Jurkat, Clone E6-1 (cell line): ENCODE measurements at places on chromosomes 2 and 18.

- no peak for DNase-seq
These were observed 115.2 kb upstream of the REV1 start for GRCh38 chr2:99605036-99605435.

GRCh38 chr2:234003972-234004617 is 46.4 kb upstream of the SPP2 start:
- no peak for DNase-seq

DNA sequence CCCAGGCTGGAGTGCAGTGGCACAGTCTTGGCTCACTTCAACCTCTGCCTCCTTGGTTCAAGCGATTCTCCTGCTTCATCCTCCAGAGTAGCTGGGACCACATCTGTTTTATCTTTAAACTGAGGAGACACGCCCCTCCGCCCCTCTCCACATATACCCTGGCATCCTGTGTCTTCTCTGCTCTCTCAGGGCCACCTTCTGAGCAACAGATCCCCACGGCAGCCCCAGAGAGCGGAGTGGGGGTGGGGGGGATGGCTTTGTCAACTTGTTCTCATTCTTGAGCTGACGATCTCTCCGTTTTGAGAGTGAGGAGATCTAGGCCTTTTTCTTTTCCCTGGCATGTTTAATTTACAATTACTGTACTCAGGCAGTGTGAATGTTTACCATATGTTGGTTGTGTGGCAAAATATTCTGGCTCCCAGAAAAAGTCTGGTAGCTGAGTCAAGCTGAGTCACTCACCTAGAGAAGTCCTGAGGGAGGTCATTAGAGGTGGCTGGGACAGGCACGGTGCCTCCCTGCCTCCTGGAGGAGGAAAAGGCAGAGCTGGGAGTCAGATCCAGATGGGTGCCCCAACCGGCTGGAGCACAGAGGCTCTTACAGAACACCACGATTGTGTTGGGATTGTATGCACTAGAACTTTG is 19.5 kb upstream of the ID2 start:
- DNase-seq, result no peak

- no peak for DNase-seq
These were observed 207.2 kb downstream of the SLC8A1 start for GRCh38 chr2:40244675-40245074.

DNA sequence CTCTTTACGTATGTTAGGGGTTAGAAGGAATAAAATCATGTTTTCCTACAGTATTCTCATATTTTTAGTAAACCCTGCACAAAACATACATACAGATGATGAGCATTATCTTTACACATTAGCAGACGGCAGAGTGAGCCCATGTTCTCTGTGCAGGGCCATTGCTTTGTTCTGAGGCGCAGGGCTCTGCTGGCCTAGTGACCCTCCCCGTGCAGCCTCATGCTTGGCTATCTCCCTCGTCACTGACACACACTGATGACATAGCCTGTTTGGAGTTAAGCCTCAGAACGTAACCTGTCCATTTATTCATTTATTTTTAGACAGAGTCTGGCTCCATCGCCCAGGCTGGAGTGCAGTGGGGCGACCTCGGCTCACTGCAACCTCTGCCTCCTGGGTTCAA is 115.9 kb upstream of the FOSL2 start:
- DNase-seq, result no peak

DNA sequence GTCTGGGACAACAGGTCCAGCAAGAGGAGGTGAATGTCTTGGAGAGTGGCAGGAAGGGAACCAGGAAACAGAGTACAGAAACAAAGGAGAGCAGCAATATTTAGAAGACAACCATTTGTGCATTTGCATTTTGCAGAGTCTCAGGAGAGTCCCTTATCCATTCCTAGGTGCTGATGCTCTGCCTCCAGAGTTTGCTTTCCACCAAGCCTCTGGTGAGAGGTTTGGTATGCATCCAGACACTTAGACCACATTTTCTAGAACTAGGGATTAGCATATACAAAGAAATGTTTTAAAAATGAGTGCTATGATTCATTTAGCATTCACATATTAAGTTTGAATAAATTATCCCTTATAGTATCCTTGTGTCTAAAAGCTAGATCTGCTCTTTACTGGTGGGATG is 18.5 kb upstream of the LRATD1 start:
- no peak for DNase-seq

DNA sequence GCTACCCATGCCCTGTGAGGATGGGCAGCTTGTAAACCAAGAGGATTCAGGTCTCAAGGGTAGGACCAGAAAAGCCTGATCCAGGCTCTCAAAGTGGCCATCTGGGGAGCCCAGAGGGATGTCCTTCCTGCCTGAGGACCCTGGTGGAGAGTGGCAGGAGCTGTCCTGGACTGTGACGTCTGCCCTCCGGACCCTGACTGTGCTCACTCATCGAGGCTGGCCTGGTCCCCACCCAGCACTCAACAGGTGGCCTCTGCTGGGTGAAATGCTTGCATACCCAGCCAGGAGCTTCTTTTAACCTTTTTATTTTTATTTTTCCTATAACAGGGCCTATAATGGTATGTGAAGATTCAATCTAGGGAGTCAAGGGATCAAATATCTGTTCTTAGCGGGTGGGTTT is 24.5 kb downstream of the CREG2 start:
- no peak for DNase-seq

DNA sequence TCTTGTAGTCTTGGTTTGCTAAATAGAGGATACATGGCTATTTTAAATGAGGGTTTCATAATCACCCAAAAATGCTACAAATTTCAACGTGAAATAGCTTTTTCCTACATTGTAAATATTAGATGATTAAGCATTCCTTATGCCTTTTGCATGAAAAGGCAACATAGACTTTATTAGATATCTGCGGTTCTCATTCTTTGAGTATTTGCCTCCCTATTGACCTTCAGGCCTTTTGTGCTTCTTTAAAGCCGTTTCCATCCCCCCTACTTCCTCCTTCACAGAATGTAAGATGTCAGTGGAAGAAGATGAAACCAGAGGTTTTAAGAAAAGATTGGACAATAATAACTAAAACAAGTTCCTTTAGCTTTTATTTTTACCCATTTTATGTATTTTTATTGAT is 144.1 kb downstream of the UBE2E3 start:
- no peak for DNase-seq

- DNase-seq, result no peak
These were observed 34.1 kb upstream of the MC4R start for GRCh38 chr18:60406721-60407120.

GRCh38 chr2:192314800-192315481 is 120.2 kb upstream of the TMEFF2 start:
- DNase-seq, result no peak

DNA sequence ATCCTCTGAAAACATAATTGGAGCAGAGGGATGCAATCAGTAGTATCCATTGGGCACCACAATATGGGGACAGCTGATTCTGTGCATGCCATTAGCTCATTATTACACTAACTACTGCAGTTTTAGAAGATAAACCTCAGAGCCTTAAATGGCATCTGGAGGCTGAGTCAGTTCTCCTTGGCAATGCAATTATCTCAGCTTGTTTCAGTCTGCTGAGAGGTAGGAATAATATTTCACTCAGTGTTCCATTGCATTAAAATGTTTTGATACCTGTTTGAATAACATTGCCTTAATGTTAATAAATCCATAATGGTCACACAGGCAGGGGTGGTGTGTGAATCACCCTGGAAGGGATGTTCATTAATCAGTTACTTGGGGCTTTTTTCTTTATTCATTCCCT is 309.6 kb downstream of the LRRTM1 start:
- no peak for DNase-seq

DNA sequence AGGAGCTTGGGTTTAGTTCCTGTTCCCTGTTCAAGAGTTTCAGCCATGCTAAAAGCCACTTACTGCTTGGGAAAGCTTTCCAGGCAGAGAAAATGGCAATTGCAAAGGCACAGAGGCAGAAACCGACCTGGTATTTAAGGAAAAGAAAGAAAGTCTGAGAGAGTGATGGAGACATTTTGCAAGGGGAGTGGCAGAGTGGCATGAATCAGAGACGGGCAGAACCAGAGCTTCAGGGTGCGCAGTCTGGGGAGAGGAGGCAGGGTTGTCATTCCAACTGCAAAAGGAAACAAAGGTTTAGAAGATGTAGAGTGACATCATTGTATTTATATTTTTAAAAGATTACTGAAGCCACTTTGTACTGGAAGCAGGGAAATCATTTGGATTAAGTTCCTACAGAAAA is 14.9 kb upstream of the GNAL start:
- no peak for DNase-seq

- no peak for DNase-seq
These were observed 13.5 kb downstream of the ESPNL start for GRCh38 chr2:238113611-238114010.

- no peak for DNase-seq
These were observed 388.1 kb upstream of the CHAC2 start for GRCh38 chr2:53379547-53379946.

DNA sequence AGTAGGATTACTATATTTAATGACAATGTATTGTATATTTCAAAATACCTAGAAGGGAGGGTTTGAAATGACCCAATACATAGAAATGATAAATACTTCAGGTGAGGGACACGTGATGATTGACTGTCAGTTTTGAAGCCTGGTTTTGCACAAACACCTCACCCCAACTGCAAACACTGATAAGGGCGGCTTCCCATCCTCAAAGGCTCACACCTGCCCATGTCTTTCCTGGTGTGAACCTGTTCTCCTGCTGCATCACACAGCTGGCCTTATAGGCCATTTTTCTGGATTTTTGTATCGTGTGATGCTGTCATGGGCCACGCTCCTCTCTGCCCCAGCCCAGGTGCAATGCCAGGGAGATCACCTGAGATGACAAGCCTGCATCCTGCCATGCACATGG is 166.5 kb upstream of the NCK2 start:
- DNase-seq, result no peak

GRCh38 chr2:117631152-117631945 is 183.1 kb upstream of the DDX18 start:
- DNase-seq, result no peak

- no peak for DNase-seq
These were observed 39.9 kb downstream of the CYRIA start for GRCh38 chr2:16625759-16626158.

DNA sequence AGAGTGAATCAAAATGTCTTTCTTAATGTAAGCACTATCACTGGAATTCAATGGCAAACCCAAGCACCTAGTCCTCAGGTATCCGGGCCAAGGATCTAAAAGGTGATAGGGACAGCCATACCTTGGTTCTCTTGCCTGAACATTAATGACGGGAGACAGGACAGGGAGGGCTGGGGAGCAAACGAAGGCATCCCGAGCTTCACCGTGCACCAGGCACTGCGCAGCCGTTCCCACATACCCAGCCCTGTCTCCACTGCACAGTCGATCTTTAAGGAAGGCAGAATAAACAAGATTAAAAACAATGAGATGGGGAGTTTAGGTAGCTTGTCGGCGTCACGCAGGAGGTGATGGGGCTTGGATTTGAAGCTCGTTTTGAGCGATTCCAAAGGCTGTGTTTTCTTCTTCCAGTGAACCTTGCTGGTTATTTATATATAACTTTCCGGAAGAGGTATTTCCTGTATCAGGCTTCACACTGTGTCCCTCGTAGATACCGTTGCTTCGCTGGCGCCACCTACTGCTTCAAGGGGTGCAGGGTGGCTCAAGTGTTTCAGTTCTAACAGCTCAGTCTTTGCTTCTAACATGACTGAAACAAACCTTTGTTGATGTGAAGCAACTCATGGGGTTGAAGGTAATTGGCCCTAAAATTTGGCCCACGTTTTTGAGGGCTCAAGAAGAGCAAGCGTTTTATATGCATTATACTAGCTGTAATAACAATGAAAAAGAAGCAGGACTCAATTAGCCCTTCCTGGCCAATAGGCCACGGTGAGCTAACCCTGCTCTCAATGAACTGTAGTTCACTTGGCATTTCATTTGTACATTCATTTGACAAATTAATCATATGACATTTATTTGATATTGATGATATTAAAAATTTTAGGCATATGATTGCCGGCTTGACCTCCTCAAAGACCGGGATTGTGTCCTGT is 77.4 kb downstream of the DCDC2C start:
- DNase-seq, result peak; percentile 78

DNA sequence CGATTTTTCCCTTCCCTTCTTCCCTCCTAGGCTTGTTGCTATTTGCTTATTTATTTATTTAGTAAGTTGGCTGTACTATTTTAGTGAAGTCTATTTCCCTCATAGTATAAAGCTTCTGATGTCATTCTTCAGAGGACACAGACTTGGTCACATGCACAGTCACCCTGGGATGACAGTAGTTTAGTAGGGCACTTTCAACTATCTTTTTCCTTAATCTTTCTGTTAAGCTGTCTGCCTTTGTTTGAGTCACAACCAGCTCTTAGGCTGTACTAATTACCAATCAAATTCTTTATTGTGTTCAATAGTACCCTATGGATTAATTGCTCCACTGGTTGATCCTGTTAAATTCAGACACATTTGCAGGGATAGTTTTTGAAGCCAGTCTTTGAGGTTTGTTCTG is 26.9 kb upstream of the RAB31 start:
- no peak for DNase-seq

GRCh38 chr2:231104115-231104713 is 20.6 kb downstream of the HTR2B start:
- DNase-seq, result peak; percentile 61

GRCh38 chr2:218400167-218400929 is 680 bp downstream of the CTDSP1 start:
- no peak for DNase-seq

- DNase-seq, result no peak
These were observed 9.0 kb upstream of the CREG2 start for GRCh38 chr2:101396316-101396717.

DNA sequence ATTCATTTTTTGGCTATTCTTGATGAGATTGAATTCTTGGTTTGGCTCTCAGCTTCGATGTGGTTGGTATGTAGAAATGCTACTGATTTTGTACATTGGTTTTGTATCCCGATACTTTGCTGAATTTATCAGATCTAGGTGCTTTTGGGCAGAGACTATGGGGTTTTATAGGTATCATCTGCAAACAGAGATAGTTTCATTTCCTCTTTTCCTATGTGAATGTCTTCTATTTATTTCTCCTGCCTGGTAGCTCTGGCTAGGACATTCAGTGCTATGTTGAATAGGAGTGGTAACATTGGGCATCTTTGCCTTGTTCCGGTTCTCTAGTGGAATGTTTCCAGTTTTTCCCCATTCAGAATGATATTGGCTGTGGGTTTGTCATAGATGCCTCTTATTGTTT is 5.5 kb upstream of the TACR1 start:
- DNase-seq, result no peak
